Lower leg skin (tissue), 4 donors: ENCODE measurements at places on chromosomes 11 and 22.

- DNase-seq, result no peak
Measured at GRCh38 chr22:46303347-46303965, 6.8 kb downstream of the GTSE1 start.

GRCh38 chr11:45671246-45672171 is 6.1 kb upstream of the CHST1 start:
- no peak for DNase-seq

DNA sequence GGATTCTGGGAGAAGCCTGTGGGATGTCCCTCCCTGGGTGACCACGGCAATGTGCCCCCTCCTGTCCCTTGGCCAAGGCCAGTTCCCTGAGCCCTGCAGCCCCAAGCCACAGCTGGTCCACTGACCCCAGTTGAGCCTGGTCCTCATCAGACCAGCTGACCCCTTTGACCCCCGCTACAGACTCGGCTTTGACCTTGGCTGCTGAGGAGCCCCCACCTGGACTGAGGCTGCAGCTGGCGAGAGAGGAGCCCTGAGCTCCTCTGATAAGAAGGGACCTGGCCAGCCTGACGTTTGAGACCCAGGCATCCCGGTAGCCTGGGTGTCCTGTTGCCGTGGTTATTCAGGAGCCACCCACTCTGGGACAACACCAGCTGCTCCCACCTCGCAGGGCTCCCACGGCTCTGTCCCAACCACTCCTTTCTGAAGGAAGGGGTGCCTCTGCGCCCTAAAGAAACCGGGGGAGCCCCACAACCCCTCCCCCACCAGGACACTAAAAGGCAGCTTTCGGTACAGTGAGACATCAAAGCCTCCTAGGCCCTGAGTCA is 3.0 kb downstream of the ASCL2 start:
- DNase-seq, result no peak

- DNase-seq, result no peak
Measured at GRCh38 chr11:104995001-104995408, 26.6 kb upstream of the CASP4 start.

DNA sequence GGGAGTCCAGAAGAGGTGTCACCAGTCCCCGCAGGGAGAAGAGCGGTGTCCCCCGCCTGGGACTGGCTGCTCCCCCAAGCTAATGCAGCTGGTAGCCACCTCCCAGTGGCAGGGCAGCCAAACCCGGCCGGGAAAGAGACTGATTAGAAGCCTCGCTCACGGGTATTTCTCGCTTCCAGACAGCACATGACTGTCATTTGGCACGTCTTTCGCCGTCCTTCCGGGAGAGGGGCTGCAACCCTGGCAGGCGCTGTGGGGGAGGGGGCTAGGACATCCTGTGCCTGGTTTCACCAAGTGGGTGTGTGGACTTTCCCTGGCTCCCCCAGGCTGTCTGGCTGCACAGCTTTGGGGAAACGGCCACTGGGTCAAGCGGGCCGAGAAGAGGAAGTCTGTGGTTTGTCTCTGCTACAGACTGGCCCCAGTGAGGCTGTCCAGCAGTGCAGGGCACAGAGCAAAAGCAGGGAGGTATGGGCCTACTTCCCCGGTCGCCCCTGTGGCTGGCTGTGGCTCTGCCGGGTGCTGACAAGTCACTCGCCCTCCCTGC is 3.8 kb downstream of the CD81 start:
- DNase-seq, result peak; percentile 74

GRCh38 chr11:1750481-1750839 is at the start of gene IFITM10:
Gene IFITM10 (minus strand): TSS chr11:1750595. CDS start chr11:1750442, 153 bp downstream.
- DNase-seq, result no peak
